Lower lobe of right lung (tissue), 2 donors: ENCODE measurements at places on chromosomes 12 and 14. TPM values are rescaled to one million over a fixed set of nuclear protein-coding genes. Genes with fewer than 3 reads are reported as not detected.

DNA sequence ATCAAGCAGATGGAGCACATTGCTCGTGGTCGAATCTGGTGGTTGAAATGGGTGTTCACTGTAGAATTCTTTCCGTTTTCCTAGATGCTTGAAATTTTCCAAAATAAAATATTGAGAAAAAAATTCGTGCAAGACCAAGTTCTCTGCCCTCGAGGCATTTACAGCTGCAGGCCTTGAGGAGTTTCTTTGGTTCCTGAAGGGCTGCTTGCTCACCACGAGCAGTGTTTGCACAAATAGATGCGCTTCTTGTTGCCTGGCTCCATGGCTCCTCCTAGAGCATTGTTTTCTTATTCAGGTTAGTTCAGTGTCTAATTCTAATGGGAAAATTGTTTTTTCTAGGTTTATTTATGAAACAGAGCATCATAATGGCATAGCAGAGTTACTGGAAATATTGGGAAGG, 74.5 kb upstream of the DYNC1H1 start:
- no peak for DNase-seq
- no peak overlapping the region for H3K4me3 ChIP-seq
- H3K4me1 ChIP-seq, result no peaks in the 10 kb centered on the region
- peaks cover 99% of the 10 kb centered on the region for H3K36me3 ChIP-seq

DNA sequence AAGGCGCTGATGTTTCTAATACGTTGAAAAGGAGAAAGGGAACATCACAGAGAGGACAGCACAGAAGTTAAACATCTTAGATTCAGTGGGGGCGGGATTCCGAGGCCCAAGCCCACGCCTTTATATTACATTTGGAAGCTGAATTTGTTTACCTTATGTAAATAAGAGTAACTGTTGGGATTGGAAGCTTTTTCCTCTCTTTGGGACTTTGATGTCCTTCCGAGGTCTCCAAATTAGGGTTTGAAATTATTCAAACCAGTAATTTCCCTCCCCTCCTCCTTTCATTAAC, 6.4 kb downstream of the FOXA1 start:
- H3K36me3 ChIP-seq, result no peaks in the 10 kb centered on the region
- peak overlapping the region; percentile 83 for H3K27ac ChIP-seq
- H3K4me3 ChIP-seq, result peak overlapping the region; percentile 60
- H3K4me1 ChIP-seq, result peaks cover 9% of the 10 kb centered on the region

DNA sequence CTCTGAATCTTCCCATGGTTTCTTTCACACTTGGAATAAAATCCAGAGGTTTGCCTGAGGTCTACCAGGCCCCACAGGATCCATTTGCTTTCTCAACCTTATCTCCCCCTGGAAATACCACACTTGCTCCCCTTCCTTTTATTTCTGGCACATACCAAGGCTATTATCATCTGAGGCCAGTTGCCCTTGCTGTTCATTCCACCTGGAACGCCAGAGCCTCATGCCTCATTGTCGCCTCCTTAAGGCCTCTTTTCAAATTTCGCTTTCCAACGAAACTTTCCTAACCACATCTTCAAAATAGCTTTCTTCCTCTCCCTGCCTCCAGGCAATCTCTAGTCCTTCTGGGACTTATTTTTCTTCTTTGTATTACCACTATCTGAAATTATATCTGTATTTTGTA, 11.2 kb upstream of the LRIG3 start:
- peaks cover 3% of the 10 kb centered on the region for H3K27me3 ChIP-seq
- no peaks in the 10 kb centered on the region for H3K4me1 ChIP-seq
- no peak overlapping the region for H3K27ac ChIP-seq
- no peak overlapping the region for H3K4me3 ChIP-seq
- DNase-seq, result no peak

GRCh38 chr14:37167151-37168047, 5.0 kb downstream of the SLC25A21 start:
- DNase-seq, result no peak
- peaks cover 4% of the 10 kb centered on the region for H3K27me3 ChIP-seq
- H3K36me3 ChIP-seq, result no peaks in the 10 kb centered on the region
- no peak overlapping the region for H3K4me3 ChIP-seq
- no peak overlapping the region for H3K27ac ChIP-seq

GRCh38 chr14:77189479-77189878, 7.9 kb downstream of the TMEM63C start:
- H3K4me3 ChIP-seq, result no peak overlapping the region
- no peak overlapping the region for H3K27ac ChIP-seq
- no peaks in the 10 kb centered on the region for H3K27me3 ChIP-seq
- DNase-seq, result no peak

DNA sequence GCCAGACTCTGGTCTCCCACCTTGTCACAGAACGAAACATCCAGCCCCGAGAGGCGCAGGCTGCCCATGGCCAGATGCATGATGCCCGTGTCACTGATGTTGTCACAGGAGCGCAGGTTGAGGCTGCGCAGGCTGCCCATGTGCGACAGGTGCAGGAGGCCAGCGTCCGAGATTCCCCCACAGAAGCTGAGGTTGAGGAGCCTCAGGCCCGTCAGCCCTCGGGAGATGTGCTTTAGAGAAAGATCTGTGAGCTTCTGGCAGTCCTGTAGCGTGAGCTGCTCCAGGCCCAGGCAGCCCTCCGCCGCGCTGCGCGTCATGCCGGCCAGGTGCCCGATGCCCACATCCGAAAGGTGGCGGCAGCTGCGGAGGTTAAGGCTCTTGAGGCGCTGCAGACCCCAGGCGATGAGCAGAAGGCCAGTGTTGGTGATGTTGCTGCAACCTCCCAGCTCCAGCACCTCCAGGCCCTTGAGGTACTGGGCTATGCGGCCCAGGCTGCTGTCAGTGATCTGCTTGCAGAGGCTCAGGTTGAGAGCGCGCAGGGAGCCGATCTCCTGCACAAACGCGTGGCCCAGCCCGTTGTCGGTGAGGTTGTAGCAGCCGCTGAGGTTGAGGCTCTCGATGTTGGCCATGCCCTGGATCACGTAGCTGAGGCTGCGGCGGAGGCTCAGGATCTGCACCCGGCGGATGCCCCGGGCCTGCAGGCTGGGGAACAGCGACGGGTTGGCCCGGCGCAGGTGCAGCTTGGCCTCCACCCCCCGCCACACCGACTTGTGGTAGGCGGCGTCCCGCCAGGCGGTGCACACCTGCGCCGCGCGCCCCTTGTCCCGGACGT, 991 bp downstream of the FBXL14 start:
- no peaks in the 10 kb centered on the region for H3K36me3 ChIP-seq
- peaks cover 62% of the 10 kb centered on the region for H3K4me1 ChIP-seq
- H3K27me3 ChIP-seq, result no peaks in the 10 kb centered on the region
- peak; percentile 78 for DNase-seq
- peak overlapping the region; percentile 92 for H3K4me3 ChIP-seq
- H3K27ac ChIP-seq, result peak overlapping the region; percentile 83

GRCh38 chr12:48280572-48280971, 70.1 kb downstream of the ZNF641 start:
- H3K4me1 ChIP-seq, result no peaks in the 10 kb centered on the region
- DNase-seq, result no peak
- no peaks in the 10 kb centered on the region for H3K27me3 ChIP-seq
- H3K36me3 ChIP-seq, result no peaks in the 10 kb centered on the region
- H3K27ac ChIP-seq, result no peak overlapping the region

The GPR65 gene
- total RNA-seq, result 13.4 TPM

GRCh38 chr12:51326698-51327439, 2.9 kb upstream of the BIN2 start:
- H3K27me3 ChIP-seq, result no peaks in the 10 kb centered on the region
- H3K27ac ChIP-seq, result peak overlapping the region; percentile 66
- no peaks in the 10 kb centered on the region for H3K36me3 ChIP-seq
- H3K4me1 ChIP-seq, result peaks cover 48% of the 10 kb centered on the region
- no peak overlapping the region for H3K4me3 ChIP-seq
- peak; percentile 68 for DNase-seq

GRCh38 chr12:113611652-113612051, 140.0 kb upstream of the LHX5 start:
- H3K4me3 ChIP-seq, result no peak overlapping the region
- DNase-seq, result no peak
- no peaks in the 10 kb centered on the region for H3K4me1 ChIP-seq
- H3K36me3 ChIP-seq, result no peaks in the 10 kb centered on the region
- peaks cover 63% of the 10 kb centered on the region for H3K27me3 ChIP-seq
- no peak overlapping the region for H3K27ac ChIP-seq

The KRT78 gene
- not detected for total RNA-seq

GRCh38 chr12:117045160-117046010, 53.8 kb downstream of the TESC start:
- no peaks in the 10 kb centered on the region for H3K36me3 ChIP-seq
- no peak overlapping the region for H3K4me3 ChIP-seq
- H3K27me3 ChIP-seq, result no peaks in the 10 kb centered on the region
- no peak for DNase-seq

DNA sequence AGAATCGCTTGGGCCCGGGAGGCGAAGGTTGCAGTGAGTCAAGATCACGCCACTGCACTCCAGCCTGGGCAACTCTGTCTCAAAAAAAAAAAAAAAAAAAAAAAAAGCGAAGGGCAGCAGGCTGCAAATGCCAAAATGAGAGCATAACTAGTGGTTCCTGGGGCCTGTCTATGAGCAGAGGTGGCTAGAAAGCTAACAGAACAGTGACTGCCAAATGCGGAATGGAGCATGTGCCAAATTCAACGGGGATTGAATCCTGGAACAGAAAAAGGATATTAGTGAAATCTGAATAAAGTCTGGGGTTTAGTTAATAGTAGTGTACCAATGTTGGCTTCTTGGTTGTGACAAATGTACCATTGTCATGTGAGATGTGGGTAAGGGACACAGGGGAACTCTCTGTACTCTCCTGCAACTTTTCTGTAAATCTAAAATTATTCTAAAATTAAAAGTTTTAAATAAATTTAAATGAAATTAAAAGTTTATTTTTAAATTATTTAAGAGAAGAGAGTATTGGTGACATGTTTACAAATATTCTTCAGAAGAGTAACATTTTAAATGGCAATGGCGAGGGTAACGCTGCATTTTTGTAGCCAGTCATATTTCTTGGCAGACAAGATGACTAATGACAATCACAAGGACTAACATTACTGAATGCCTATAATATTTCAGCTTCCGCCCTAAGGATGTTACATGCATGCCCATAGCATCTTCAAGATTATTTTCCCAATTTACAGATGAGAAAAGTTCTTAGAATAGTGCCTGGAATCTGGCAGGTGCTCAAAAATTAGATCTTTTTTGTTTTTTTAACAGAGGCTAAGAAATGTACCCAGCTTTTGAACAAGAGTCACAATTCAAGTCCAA, 28.9 kb upstream of the NUDT4 start:
- H3K4me1 ChIP-seq, result no peaks in the 10 kb centered on the region
- H3K27me3 ChIP-seq, result no peaks in the 10 kb centered on the region
- H3K4me3 ChIP-seq, result no peak overlapping the region
- no peak for DNase-seq
- no peak overlapping the region for H3K27ac ChIP-seq

The HHIPL1 gene
- 1.6 TPM for total RNA-seq

The LTBR gene
- 122 TPM for total RNA-seq

GRCh38 chr14:69288011-69288771, 28.2 kb downstream of the GALNT16 start:
- H3K27ac ChIP-seq, result no peak overlapping the region
- no peaks in the 10 kb centered on the region for H3K36me3 ChIP-seq
- H3K4me1 ChIP-seq, result no peaks in the 10 kb centered on the region
- H3K27me3 ChIP-seq, result no peaks in the 10 kb centered on the region

- no peaks in the 10 kb centered on the region for H3K27me3 ChIP-seq
- H3K4me1 ChIP-seq, result no peaks in the 10 kb centered on the region
- no peak overlapping the region for H3K4me3 ChIP-seq
- DNase-seq, result no peak
- H3K27ac ChIP-seq, result no peak overlapping the region
These were observed 38.0 kb downstream of the DPF3 start for GRCh38 chr14:72855913-72856312.

- no peaks in the 10 kb centered on the region for H3K36me3 ChIP-seq
- H3K27me3 ChIP-seq, result no peaks in the 10 kb centered on the region
- H3K4me3 ChIP-seq, result no peak overlapping the region
- H3K27ac ChIP-seq, result no peak overlapping the region
- H3K4me1 ChIP-seq, result no peaks in the 10 kb centered on the region
These were observed 1135.4 kb downstream of the LRFN5 start for GRCh38 chr14:42742084-42742483.

The AICDA gene
- 0.77 TPM for total RNA-seq

DNA sequence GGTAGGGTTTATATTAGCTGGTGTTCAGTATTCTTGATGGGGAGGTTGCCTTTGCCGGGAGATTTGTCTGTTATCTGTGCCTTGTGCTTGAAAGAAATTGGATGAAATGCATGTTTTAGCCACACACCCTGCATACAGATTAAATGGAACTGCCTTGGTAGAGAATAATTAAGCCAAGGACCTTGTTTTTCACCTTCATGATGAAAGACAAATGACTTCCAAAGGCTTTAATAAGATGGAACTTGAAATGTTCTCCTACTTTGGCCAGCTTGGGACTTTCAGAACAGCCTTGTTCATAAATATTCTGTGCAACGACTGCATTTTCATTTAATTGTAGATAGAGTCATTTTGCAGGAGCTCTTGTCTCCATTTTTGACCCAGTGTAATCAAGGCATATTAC, 21.2 kb downstream of the JDP2 start:
- peak overlapping the region; percentile 24 for H3K27ac ChIP-seq
- H3K36me3 ChIP-seq, result peaks cover 71% of the 10 kb centered on the region
- peaks cover 67% of the 10 kb centered on the region for H3K4me1 ChIP-seq
- DNase-seq, result no peak
- H3K4me3 ChIP-seq, result no peak overlapping the region

GRCh38 chr12:632102-632696, 31.0 kb downstream of the NINJ2 start:
- H3K36me3 ChIP-seq, result no peaks in the 10 kb centered on the region
- peak overlapping the region; percentile 86 for H3K27ac ChIP-seq
- no peak for DNase-seq

The AVPR1A gene
- total RNA-seq, result 2.2 TPM

The PCED1B gene
- 13.4 TPM for total RNA-seq

The PSMA3 gene
- 132 TPM for total RNA-seq

GRCh38 chr12:70069221-70070105, 173.8 kb upstream of the CNOT2 start:
- no peaks in the 10 kb centered on the region for H3K4me1 ChIP-seq
- H3K36me3 ChIP-seq, result no peaks in the 10 kb centered on the region
- H3K27ac ChIP-seq, result no peak overlapping the region
- no peak overlapping the region for H3K4me3 ChIP-seq
- H3K27me3 ChIP-seq, result no peaks in the 10 kb centered on the region

DNA sequence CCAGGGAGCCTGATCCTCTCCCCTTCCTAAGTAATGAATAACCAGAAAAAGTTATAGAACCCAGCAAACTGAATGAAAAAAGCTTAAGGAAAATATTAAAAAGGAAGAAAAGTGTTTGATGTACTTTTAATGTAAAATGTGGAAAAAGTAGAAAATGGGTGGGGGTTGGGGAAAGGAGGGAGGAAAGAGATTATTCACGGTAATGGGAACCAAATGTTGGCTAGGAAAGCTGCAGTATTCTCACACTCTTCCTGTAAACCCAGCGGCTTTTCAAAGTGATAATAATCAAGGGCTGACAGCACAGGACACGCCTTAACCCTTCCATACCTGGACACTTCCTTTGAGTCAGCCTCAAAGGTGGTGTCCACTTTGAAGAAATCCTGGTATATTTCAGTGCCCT, 139.2 kb downstream of the TGFB3 start:
- no peaks in the 10 kb centered on the region for H3K4me1 ChIP-seq
- H3K27me3 ChIP-seq, result no peaks in the 10 kb centered on the region
- H3K27ac ChIP-seq, result no peak overlapping the region
- DNase-seq, result no peak
- H3K4me3 ChIP-seq, result no peak overlapping the region
